T-cell (primary cell): ENCODE measurements at places on chromosomes 3 and 15.

GRCh38 chr3:129010310-129010956 is 9.3 kb downstream of the EFCC1 start:
- DNase-seq, result no peak

- DNase-seq, result no peak
Observed at GRCh38 chr3:193842029-193842798, 249.2 kb downstream of the OPA1 start.

- no peak for DNase-seq
Observed at GRCh38 chr3:4514321-4514720, 21.2 kb downstream of the ITPR1 start.

GRCh38 chr3:100650651-100651619 is 41.5 kb downstream of the ADGRG7 start:
- DNase-seq, result no peak

DNA sequence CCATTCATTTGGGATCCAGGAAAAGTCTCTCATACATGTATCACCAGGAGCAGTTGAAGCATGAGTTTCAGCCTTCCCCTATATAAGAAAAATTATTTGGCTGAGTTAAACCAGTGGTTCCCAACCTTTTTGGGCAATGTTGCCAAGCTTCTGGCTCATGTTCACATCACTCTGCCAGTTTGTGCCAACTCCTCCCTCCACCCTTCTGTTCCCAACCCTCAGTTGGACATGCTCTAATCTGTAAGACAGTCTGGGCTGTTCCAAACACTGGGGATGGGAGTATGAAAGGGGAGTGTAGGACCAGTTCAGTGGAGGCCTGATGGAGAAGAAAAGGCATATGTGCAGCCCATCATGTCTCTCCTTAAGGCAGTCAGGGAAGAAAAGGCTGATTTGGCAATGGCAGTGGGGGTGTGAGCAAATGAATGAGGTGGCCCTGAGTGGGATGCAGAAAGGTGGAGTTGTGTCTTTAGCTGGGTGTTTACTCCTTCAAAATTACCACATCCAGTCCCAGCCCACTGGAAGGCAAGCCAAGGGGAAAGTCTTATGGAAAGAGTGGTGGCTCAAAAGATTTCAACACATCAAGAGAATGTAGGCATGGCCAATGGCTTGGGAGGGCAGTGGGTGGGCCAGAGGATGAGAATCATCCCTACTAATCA is 32.0 kb upstream of the PRICKLE2 start:
- no peak for DNase-seq

DNA sequence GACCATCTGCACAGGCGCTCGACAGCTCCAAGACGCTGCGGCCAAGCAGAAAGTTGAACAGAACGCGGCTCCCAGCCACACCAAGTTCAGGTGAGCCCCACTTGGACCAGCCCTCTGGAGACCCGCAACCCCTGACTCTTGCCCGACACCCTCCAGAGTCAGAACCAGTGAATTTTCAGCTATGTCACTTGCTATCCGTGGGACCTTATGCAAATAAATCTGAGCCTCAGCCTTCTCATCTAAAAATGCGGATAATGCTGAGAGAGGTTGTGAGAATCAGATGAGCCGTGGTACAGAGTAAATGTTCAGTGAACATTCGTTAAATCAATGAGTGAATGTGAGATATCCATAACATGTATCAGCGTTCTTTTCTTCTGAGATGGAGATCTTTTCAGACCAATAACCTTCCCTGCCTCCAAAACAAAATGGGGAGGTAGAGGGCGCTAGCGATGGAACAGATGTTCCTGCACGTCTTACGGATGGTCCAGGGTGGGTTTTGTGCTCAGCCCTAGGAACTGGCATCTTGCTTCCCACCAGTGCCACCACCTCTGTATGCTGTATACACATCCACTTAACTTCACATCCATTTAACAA is 524 bp downstream of the MRPS11 start:
- DNase-seq, result no peak
